ENCODE measurements at places on chromosomes 4 and X. TPM values are rescaled to one million over a fixed set of nuclear protein-coding genes. Genes with fewer than 3 reads are reported as not detected.

- DNase-seq: peak; percentile 21
These were observed 154.0 kb upstream of the RASGEF1B start for GRCh38 chr4:81625422-81626417.

DNA sequence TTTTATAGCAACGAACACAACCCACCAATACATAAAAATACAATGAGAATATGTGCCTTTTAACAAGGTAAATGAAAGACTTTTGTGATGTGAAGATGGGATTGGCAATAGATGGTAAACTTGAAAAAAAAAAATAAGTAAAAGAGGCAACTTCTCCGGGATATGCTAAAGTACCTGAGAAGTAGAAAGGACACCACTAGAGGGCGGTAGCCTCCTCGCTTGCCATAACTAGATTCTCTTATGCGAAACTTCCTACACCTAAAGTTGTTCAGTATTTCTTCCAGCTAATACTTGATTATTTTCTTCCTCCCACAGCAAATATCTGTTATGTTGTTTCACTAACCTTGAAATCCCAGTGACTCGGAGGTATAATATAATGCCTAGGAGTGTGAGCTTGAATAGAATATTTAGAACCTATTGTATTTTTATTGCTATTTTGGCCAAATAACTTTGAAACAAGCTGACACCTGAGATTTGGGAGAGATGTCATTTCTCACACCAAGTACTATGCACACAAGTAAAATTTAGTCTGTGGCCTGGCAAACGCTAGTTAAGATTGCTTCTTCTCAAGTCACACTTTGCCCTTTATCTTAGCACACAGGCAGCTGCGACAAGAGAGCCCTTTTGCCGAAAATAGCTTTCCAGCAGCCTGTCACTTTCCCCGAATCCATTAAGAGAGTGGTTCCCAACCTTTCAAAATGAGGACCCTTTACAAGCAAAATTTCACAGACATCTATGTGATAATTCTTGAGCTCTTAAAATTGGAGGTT, 44.9 kb upstream of the PDLIM5 start:
- DNase-seq: peak; percentile 75

GRCh38 chr4:101288365-101289145, 58.8 kb downstream of the PPP3CA start:
- peak; percentile 25 for DNase-seq

GRCh38 chr4:54553001-54553400, 104.8 kb upstream of the KIT start:
- DNase-seq: no peak

- DNase-seq: peak; percentile 57
These were observed 239.6 kb downstream of the GRXCR1 start for GRCh38 chr4:43132010-43132582.

GRCh38 chr4:4625488-4625887, 83.6 kb upstream of the STX18 start:
- DNase-seq: no peak

DNA sequence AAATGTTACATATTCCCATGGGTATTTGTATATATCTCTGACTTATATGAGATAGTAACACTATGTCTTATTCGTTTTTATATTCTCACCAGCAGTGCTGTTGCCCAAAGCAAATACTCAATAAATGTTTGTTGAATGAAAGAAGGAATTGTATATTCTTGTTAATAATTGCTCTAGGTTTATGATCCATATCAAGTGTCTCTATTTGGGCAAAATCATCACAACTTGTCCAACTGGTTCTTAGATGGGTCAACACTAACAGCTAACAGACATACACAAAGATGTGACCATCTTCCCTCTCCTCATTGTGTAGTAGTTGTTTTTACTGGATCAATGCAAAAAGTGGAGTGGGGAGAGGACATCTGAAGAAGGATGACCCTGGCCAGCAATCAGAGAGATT, 6.6 kb upstream of the APLN start:
- DNase-seq: no peak

The SHROOM4 gene
- not detected for polyA plus RNA-seq

The ADGRG4 gene
- polyA plus RNA-seq: not detected

The MAGEA2 gene
- not detected for polyA plus RNA-seq

The CYLC1 gene
- polyA plus RNA-seq: not detected

The BEX2 gene
- 34.6 TPM for polyA plus RNA-seq
